ENCODE measurements at places on chromosomes 4 and X.

- no peak for DNase-seq
Observed at GRCh38 chrX:7027071-7027470, 120.4 kb upstream of the STS start.

GRCh38 chr4:181127171-181127570 is 1116.0 kb upstream of the TENM3 start:
- no peak for DNase-seq

DNA sequence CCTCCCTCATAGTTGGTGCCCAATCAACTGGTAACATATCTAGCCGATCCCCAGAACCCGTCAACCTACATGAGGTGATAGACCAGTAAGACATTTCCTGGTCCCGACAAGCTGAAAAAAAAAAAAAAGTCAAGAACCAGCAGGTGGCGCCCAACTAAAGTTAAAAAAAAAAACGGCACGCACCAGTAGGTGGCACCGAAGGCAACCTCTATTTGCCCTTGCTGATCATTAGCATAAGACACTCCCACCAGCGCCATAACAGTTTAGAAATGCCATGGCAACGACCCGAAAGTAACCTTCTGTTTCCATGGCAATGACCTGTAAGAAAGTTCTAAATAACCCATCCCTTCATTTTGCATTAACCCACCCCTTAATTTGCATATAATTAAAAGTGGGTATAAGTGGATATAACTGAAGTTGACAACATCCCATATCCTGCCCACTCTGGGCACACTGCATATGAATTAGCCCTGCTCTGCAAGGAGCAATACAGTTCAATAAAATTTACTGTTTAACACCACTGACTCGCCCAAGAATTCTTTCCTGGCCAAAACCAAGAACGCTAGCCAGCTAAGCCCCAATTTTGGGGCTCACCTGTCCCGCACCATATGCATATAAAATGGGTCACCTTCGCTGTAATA is 83.9 kb upstream of the SPANXB1 start:
- DNase-seq = no peak

GRCh38 chr4:79854856-79855502 is 218.1 kb downstream of the ANTXR2 start:
- no peak for DNase-seq

- DNase-seq = no peak
Observed at GRCh38 chr4:147518086-147518485, 37.2 kb downstream of the EDNRA start.

DNA sequence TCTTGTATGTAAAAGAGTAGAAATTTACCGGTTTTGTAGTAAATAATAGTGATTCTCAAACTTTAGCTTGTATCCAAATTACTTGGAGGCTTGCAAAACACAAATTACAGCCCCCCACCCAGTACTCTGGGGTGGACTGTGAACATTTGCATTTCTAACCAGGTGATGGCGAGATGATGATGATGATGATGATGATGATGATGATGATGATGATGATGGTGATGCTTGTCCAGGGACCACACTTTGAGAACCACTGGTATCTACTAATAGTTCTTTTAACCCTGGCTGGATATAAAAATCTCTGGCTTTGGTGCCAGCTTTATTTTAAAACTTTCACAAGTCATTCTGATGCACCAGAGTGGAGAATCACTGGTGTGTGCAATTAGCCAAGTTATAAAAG is 96.3 kb downstream of the MRPL1 start:
- no peak for DNase-seq

- DNase-seq = no peak
Observed at GRCh38 chrX:80810365-80810978, 795 bp upstream of the BRWD3 start.

GRCh38 chrX:14546190-14546589 is 16.9 kb downstream of the GLRA2 start:
- DNase-seq = no peak

DNA sequence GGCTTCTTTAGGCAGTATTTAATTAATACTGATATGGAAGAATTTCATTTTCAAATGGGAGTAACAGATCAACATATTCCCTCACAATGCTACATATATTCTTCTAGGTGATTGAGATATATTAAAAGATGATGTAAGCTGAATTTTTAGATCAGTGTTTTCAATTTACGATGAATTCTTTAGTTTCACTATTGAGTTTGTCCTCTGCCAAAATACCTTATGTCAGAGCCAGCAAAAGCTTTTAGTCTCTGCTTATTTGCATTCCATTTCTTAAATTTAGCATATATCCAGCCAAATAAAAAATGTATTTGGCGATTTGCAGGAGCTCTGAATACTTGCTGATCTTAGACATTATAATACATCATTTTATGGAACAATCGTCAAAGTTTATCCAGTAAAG is 144.3 kb downstream of the MOSPD2 start:
- no peak for DNase-seq

DNA sequence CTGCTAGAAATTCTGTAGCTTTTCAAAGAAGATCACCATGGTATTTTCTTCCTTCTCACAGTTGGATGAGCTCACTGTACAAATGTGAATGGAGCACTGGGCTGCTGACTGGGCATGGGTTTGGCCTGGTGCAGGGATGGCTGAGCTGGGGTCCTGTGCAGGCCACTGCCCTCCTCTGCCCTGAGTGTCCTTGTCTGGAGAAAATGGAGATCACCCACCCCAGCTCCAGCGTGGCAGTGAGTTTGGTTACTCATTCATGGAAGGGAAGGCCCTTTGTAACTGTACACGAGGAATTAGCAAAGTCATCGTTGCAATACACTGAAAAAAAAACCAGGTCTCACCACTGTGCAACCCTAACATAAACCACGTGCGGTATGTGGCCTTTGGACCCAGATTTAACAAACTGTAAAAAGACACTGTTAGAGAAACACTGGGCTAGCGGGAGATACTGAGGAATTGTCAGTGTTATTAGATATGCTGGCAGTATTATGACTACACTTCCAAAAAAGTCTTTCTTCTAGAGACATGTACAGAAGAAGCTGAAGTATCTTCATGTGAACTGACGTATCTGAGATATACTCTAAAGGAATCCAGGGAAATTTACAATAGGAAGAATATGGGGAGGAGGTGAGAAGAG is 16.1 kb upstream of the TBC1D14 start:
- no peak for DNase-seq

DNA sequence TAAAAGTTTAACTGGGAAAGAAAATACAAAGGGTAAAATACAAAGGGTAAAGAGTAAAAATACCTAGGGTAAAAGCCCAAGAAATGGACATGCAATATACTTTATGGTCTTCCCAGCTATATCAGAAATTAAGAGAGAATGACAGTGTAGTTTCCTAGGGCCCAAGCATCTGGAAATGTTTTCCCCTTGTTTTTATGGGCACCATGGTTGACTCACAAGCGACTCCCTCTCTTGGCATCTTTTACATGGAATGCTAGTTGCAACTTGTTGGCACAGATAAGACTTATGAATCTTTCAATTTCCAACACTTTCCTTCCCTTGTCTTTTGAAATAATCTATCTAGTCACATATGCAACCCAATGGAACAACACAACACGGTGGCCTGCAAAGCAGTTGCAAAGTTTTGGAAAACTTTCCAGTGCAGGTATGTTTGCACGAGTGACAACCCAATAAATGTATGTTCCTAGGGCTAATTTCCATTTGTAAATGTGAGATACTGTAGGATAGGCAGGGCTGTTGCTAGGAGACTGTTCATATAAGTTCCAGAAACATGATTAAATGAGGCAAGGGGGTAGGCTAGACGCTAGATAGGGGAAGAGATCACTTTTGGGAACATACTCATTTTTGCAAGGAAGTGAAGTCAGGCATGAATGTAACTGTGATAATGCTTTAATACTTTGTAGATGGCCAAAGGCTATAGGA is 36.4 kb upstream of the CWH43 start:
- no peak for DNase-seq

DNA sequence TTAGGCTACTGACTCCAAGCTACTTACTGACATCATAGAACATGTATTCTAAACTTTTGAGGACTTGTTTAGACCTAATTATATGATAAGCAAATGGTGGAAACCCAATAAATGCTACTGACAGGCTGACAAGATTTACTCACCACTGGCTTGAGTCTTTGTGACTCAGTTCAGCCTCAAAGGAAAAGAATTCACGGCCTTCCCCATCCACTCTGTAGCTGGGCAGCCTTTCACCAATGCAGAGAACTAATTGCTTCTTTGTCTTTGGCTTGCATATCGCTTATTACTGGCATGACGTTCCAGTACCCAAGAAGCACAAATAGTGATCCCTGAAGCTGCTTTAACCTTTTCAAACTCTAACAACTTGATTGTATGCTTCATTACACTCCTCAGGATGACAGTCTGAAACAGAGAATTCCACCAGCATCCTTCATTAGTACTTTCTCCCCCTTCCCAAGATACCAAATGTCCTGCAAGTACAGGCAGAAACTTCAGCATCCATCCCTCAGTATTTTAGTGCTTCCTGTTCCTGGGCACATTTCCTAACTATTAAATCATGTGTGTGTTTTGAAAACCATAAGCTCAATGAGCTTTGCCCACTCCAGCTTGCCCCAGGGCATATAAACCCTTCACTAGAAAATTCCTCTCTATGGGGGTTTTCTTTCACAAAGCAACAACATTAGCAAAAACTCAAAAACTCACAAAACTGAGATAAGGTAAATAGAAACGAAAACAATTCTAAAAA is 298.1 kb upstream of the SLC7A11 start:
- no peak for DNase-seq

- no peak for DNase-seq
Observed at GRCh38 chr4:39446842-39447573, 11.7 kb downstream of the RPL9 start.

DNA sequence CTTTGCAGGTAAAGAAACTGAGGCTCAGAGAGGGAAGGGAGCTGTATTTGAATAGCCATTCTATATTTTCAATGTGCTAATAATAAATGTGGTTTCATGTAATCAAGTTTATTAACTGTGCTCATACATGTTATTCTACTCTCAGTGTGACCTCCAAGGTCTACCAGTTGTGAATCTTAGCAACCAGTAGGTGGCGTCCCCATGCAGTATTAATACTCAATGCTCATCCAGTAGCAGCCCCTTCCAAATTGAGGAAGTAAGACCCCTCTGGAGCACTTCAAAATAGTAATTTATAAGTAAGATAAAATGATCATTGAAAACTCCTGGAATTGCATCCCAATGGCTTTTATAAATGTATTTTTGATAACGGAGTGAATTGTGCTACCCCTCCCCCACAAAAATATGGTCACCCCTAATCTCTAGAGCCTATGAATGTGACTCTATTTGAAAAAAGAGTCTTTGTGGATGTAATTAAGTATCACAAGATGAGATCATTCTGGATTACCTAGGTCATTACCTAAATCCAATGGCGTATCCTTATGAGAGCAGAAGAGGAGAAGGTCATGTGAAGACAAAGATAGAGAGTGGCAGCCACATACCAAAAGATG is 20.4 kb upstream of the SEPSECS start:
- DNase-seq = no peak

GRCh38 chr4:105194328-105195231 is 47.9 kb downstream of the TET2 start:
- DNase-seq = no peak

- DNase-seq = no peak
Observed at GRCh38 chr4:63788271-63788670, 621.0 kb downstream of the TECRL start.

GRCh38 chr4:172143605-172144314 is 330.6 kb downstream of the GALNTL6 start:
- DNase-seq = no peak

DNA sequence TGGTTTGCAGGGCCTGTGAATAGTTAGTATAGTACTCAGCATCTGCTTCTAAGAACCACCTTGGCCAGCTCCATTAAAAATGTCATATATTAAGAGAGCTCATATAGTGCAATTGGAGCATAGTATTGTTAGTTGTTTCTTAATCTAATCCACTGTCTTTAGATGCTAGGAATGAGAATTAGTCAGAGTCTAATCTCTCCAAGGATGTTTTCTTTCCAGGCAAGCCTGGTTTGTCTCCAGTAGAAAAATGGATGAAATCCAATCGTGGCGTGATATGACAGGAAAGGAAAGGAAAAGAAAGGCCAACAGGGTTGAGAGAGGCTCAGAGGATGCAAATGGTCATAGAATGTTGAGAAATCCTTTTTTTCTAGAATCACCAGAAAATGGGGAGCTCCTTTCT is 15.0 kb upstream of the TMEM164 start:
- no peak for DNase-seq

DNA sequence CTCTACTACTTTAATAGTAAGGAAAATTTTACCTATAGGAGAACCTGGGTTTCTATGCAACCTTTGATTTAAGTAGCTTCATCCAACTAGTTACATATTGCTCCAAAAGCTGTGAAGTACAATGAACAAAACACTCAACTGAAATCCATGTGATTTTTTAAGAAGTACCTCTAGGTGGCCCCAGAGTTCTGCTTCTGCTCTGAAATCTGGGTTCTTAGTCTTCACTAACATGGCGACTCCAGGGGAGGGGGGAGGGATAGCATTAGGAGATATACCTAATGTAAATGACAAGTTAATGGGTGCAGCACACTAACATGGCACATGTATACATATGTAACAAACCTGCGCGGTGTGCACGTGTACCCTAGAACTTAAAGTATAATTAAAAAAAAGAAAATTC is 73.4 kb upstream of the MAGEB2 start:
- no peak for DNase-seq

DNA sequence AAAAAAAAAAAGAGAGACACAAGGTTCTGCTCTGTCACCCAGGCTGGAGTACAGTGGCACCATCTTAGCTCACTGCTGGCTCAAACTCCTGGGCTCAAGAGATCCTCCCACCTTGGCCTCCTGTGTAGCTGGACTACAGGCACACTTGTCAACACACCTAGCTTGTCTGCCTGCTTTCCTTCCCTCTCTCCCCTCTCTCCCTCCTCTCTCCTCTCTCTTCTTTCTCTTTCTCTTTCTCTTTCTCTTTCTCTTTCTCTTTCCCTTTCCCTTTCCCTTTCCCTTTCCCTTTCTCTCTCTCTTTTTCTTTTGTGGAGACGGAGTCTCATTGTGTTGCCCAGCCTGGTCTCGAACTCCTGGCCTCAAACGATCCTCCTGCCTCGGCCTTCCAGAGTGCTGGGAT is 132.1 kb downstream of the DIPK2B start:
- no peak for DNase-seq

DNA sequence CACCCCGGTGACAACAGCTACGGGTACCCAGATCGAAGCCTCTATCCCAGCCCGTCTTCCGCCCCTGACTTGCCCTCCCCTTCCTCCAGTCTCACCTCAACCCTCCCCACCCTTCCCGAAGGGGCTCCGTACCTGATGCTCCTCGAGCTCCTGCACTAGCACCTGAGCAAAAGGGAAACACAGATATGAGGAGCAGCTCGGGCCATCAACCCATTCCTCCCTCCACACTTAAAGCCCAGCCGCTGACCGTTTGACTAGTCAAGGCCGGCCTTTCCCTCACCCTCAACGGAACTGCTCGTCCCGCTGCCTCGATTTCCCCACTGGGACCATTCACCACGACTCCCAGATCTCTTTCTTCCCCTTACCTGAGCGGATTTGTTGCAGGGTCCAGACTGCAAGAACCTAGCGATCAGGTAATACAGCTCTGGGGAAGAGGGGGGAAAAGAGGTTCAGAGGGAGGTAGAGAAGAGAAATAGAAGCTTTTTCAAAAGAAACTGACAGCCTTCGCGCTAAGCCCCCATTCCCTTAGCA is 731 bp downstream of the BRWD3 start:
- DNase-seq = no peak

- DNase-seq = no peak
Observed at GRCh38 chrX:153379508-153379907, 21.6 kb downstream of the PNMA6E start.

GRCh38 chr4:180557348-180557747 is 1685.9 kb upstream of the TENM3 start:
- no peak for DNase-seq
